Pancreas (tissue), 10 donors: ENCODE measurements at places on chromosomes 16 and 17. TPM values are rescaled to one million over a fixed set of nuclear protein-coding genes. Genes with fewer than 3 reads are reported as not detected.

PERCC1 gene
- total RNA-seq: 0.23 TPM

DNA sequence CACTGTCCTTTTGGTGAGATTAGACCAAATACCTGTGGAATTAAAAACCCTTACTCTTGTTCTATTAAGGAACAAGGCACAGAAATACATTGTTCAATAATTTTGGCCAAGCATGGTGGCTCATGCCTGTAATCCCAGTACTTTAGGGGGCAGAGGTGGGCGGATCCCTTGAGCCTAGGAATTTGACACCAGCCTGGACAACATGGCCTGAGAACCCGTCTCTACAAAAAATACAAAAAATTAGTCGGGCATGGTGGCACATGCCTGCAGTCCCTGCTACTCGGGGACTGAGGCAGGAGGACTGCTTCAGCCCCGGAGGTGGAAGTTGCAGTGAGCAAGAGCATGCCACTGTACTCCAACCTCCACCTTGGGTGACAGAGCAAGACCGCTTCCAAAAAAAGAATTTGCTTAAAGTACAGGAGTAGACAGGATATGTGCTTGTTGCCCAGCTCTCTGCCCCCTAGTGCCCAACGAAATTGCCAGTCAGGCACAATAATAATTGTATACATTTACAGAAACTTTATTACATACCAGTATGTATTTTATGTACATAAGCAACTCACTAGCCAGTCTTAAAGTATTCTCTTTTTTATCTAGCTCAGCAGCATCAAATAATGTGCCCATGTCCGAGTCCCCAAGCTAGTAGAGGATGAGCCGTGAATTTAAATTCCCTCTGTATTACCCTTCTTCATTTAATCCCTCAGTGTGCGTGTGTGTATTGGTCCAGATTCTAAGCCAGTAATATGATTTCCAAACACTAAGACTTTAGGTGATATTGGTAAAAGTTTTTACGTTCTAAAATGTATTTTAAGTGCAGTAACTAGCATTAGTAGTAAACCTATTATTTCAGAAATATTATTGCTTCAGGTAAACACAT is 1.4 kb downstream of the THUMPD1 start:
- H3K27ac ChIP-seq: peak overlapping the region; percentile 96
- H3K4me3 ChIP-seq: peak overlapping the region; percentile 94
- H3K27me3 ChIP-seq: no peaks in the 10 kb centered on the region
- no peaks in the 10 kb centered on the region for H3K36me3 ChIP-seq
- H3K4me1 ChIP-seq: no peaks in the 10 kb centered on the region

DNA sequence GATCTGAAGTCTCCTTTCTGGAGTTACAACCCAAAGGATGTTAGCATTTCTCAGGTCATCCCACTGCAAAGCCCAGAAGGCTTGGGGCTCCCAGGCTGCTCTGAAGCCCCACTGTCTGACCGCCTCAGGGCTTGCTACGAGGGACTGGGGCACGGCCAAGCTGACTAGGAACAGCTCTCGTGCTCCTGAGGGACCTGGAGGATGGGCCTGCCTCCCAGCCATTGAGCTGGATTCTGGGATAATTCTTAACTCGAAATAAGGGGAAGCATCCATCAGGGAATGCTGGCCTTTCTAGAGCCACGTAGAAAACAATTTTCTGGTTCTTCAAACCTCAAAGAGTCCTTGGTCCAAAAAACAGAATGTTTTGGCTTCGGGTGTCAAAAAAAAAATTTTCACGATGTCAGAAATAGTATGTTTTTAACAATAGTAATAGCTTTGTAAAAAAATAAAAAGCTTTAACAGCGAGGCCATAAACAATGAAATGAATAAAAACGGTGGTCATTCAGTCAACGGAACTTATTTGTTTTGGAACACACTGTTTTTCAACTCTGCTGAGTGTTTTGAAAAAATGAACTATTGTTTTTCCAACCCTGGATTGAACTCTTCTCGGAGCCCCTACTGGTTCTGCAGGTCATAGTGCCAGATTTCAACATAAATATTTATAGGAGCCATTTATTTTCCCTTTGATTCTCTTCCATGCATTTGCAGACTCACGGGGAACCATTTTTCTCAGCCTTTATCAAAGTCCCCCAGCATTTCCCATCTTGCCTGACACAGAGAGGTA is 16.4 kb upstream of the HERPUD1 start:
- no peak overlapping the region for H3K4me3 ChIP-seq
- no peak overlapping the region for H3K27ac ChIP-seq
- DNase-seq: no peak
- H3K4me1 ChIP-seq: peaks cover 34% of the 10 kb centered on the region
- H3K36me3 ChIP-seq: no peaks in the 10 kb centered on the region

DNA sequence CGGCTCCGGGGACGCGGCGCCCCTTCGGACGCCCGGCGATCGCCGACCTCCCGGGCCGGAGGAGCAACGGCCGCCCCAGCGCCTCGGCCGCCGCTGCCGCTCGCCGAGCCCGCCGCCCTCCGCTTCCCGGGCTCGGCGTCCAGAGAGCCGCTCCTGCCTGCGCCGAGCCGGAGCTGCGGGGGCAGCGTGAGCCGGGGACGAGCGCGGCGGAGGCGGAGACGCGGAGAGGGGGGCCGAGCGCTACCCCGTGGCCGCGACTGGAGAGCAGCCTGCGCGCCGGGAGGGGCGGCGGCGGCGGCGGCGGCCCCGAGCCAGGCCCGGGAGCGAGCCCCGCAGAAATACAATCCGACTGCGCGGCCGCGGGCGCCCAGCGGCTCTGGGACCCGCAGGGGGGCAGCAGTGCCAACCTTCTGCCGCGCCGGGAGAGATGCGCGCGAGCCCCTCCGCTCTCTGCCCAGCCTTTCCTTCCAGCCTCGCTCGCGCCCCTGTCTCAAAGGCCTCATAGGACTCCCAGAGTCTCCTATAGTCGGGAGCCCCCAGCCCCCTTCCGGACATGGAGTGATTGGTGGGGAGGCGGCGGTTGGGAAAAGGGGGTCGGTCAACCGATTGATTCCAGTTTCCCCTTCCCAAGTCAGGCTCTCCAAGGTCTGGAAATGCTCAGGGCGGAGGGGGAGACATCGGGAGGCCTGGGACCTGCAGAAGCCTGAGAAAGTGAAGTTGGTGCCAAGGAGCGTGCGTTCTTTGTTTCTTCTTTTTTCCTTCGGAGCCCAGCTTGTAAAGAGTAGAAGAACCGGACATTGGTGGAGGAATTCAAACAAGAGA is 1.0 kb upstream of the SDK2 start:
- H3K4me1 ChIP-seq: no peaks in the 10 kb centered on the region
- DNase-seq: no peak
- no peak overlapping the region for H3K27ac ChIP-seq
- H3K4me3 ChIP-seq: peak overlapping the region; percentile 10

GRCh38 chr17:81984773-81985410 is 7.5 kb downstream of the ASPSCR1 start:
- no peaks in the 10 kb centered on the region for H3K4me1 ChIP-seq
- no peak for DNase-seq
- H3K27me3 ChIP-seq: no peaks in the 10 kb centered on the region
- no peaks in the 10 kb centered on the region for H3K36me3 ChIP-seq
- H3K27ac ChIP-seq: no peak overlapping the region
- H3K4me3 ChIP-seq: no peak overlapping the region

DNA sequence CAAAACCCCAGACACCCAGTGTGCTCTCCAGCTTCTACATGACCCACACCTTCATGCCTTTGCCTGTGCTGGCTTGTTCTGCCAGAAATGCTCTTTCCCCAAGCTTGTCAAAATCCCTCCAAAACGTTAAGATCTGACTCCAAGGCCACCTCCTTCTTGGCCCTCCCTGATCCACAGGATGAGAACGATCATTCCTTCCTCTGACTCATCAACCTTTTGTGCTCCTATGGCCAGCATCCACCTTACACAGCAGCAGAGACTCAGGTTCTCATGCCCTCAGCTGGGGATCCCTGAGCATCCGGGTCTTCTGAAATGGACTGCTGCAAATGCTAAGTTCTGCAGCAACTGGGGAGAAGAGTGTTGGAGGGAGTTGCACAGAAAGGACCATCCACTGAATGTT is 2.9 kb downstream of the ZBTB4 start:
- no peak overlapping the region for H3K4me3 ChIP-seq
- DNase-seq: no peak
- H3K36me3 ChIP-seq: no peaks in the 10 kb centered on the region
- H3K4me1 ChIP-seq: peaks cover 22% of the 10 kb centered on the region
- no peaks in the 10 kb centered on the region for H3K27me3 ChIP-seq

GRCh38 chr17:78397681-78398101 is 19.2 kb downstream of the PGS1 start:
- H3K4me3 ChIP-seq: no peak overlapping the region
- H3K36me3 ChIP-seq: peaks cover 33% of the 10 kb centered on the region
- H3K4me1 ChIP-seq: peaks cover 6% of the 10 kb centered on the region
- no peak overlapping the region for H3K27ac ChIP-seq
- no peaks in the 10 kb centered on the region for H3K27me3 ChIP-seq
- no peak for DNase-seq

DNA sequence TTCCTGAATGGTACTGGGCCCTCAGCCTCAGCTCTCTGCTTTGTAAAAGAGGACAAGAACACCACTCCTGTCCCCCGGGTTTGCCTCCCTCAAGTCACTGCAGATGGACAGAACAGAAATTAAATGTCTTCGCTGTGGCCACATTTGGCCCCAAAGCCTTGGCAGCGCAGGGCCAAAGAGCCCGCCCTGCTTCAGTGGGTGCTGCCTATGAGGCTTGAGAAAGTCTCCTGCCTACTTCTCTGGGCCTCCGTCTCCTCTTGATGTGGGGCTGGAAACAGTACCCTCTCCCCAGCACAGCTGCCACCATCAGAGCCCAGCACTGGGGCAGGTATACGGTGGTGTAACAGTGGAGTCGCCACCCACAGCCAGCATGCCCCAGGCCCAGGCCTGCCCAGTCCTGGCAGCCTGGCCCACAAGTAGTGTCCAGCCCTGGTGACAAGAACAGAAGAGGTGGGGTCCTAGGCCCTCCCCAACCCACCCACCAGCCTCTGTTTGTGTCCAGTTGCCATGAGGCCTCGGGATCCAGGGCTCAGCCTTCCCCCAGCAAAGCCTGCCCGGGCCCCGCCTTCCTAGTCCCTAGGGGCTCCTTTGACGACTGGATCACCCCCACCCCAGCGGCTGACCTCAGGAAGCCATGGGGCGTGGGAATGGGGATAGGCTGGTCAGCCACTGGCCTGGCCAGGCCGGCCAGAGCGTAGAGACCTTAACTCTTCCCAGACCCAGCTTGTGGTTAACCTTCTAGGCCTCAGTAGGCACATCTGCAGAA is 3.9 kb upstream of the TPPP3 start:
- H3K36me3 ChIP-seq: no peaks in the 10 kb centered on the region
- H3K27me3 ChIP-seq: no peaks in the 10 kb centered on the region
- H3K4me3 ChIP-seq: no peak overlapping the region

- no peak overlapping the region for H3K4me3 ChIP-seq
- no peaks in the 10 kb centered on the region for H3K36me3 ChIP-seq
- no peak overlapping the region for H3K27ac ChIP-seq
These were observed 331.2 kb downstream of the FOXL1 start for GRCh38 chr16:86909359-86910160.

GRCh38 chr17:74271281-74271680 is 2.8 kb upstream of the DNAI2 start:
- H3K36me3 ChIP-seq: no peaks in the 10 kb centered on the region
- H3K27ac ChIP-seq: no peak overlapping the region
- no peak for DNase-seq
- no peaks in the 10 kb centered on the region for H3K4me1 ChIP-seq

GRCh38 chr17:19278729-19279128 is 41.6 kb downstream of the EPN2 start:
- H3K4me1 ChIP-seq: peaks cover 4% of the 10 kb centered on the region
- DNase-seq: no peak
- no peak overlapping the region for H3K4me3 ChIP-seq

DNA sequence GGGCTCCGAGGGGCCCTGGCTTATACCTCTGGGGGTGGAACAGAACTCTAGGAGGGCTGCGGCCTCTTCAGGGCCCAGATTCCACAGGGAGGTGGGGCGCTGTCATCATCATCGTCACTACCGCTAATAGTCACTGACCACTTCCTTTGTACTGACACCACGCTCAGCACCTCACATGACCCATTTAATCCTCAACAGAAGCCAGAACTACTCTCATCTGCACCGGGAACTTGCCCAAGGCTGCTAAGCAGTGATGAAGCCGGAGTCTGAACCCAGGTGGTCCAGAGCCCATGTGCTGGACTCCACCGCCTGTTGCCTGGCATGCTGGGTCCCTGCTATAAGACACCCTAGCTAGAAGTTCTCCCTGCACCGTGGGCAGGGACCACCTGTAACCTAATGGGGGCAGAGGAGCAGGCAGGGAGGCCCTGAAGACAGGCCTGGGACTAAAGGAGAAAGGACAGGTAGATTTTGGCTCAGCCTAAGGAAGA is 12.0 kb downstream of the UNC13D start:
- no peaks in the 10 kb centered on the region for H3K27me3 ChIP-seq
- DNase-seq: no peak
- H3K4me3 ChIP-seq: no peak overlapping the region
- H3K36me3 ChIP-seq: no peaks in the 10 kb centered on the region
- no peaks in the 10 kb centered on the region for H3K4me1 ChIP-seq
- H3K27ac ChIP-seq: peak overlapping the region; percentile 15

DNA sequence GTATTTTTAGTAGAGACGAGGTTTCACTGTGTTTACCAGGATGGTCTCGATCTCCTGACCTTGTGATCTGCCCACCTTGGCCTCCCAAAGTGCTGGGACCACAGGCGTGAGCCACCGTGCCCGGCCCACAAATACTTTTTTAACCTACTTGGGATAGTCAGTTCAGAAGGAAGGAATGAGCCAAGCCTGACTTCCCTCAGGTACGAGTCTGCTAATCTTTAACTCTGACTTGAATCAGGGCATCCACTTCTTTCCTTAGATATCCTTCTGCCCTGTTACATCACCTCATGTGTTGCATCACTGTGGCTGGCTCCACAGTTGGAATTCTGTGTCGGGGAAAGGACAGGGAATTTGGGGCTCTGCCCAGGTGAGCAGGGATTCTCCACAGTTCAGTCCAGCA is 120.8 kb downstream of the MSI2 start:
- no peak for DNase-seq
- peaks cover 16% of the 10 kb centered on the region for H3K4me1 ChIP-seq
- no peak overlapping the region for H3K27ac ChIP-seq
- no peaks in the 10 kb centered on the region for H3K36me3 ChIP-seq
- H3K27me3 ChIP-seq: no peaks in the 10 kb centered on the region

LAT gene
- 3.0 TPM for total RNA-seq

PSMB10 gene
- total RNA-seq: 62.2 TPM

PLA2G10 gene
- total RNA-seq: 2.5 TPM

CIITA gene
- total RNA-seq: 4.3 TPM

- H3K27ac ChIP-seq: peak overlapping the region; percentile 96
- peaks cover 6% of the 10 kb centered on the region for H3K36me3 ChIP-seq
- H3K4me1 ChIP-seq: peaks cover 3% of the 10 kb centered on the region
- H3K4me3 ChIP-seq: peak overlapping the region; percentile 68
These were observed 873 bp downstream of the SETD1A start for GRCh38 chr16:30958175-30959079.

DNA sequence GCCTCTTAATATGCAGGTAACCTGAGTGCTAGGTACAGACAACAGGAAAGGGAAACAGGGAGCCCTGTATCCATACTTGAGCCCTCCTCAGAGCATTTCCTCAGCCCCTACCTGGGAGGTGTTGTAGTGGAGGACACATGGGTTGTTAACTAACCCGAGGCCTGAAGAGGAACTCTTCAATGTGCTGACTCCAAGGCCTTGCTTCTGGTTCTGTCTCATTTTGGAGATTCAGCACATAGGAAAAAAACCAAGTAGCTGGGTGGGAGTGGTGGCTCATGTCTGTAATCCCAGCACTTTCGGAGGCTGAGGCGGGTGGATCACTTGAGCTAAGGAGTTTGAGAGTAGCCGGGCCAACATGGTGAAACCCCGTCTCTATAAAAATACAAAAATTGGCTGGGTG is 24.8 kb downstream of the SNX11 start:
- no peaks in the 10 kb centered on the region for H3K27me3 ChIP-seq
- H3K4me3 ChIP-seq: no peak overlapping the region
- no peak for DNase-seq
- H3K4me1 ChIP-seq: no peaks in the 10 kb centered on the region
- no peak overlapping the region for H3K27ac ChIP-seq
- no peaks in the 10 kb centered on the region for H3K36me3 ChIP-seq

UBB gene
- 765 TPM for total RNA-seq
